ENCODE measurements at places on chromosomes 2 and 18. TPM values are rescaled to one million over a fixed set of nuclear protein-coding genes. Genes with fewer than 3 reads are reported as not detected.

The TUBA4B gene
- total RNA-seq = not detected

The KIF5C gene
- total RNA-seq = 0.17 TPM

The IL1R2 gene
- total RNA-seq = 1.0 TPM

The MYOM1 gene
- total RNA-seq = 0.26 TPM

The HOXD9 gene
- not detected for total RNA-seq

The LRP1B gene
- under 0.01 TPM for total RNA-seq

The KLF7 gene
- 12.9 TPM for total RNA-seq

The IL18R1 gene
- total RNA-seq = 5.4 TPM
